ENCODE measurements at places on chromosomes 3 and 15. TPM values are rescaled to one million over a fixed set of nuclear protein-coding genes. Genes with fewer than 3 reads are reported as not detected.

XIRP1 gene
- total RNA-seq: not detected

FSIP1 gene
- 1.3 TPM for total RNA-seq

WDR93 gene
- total RNA-seq: 0.16 TPM

GOLGA6B gene
- not detected for total RNA-seq

GRCh38 chr3:131596884-131597283 lies 94.1 kb upstream of the MRPL3 start:
- DNase-seq: no peak

- DNase-seq: no peak
Measured at GRCh38 chr3:39419742-39420315, 13.3 kb downstream of the RPSA start.

- DNase-seq: no peak
Measured at GRCh38 chr3:148008591-148008990, 599.4 kb downstream of the ZIC1 start.

GRCh38 chr15:86634146-86634545 lies 554.5 kb downstream of the AGBL1 start:
- DNase-seq: no peak

GRCh38 chr15:53786401-53786800 lies 26.9 kb upstream of the WDR72 start:
- DNase-seq: no peak

Data from Caco-2 (cell line).